ENCODE measurements at places on chromosomes 4 and X.

DNA sequence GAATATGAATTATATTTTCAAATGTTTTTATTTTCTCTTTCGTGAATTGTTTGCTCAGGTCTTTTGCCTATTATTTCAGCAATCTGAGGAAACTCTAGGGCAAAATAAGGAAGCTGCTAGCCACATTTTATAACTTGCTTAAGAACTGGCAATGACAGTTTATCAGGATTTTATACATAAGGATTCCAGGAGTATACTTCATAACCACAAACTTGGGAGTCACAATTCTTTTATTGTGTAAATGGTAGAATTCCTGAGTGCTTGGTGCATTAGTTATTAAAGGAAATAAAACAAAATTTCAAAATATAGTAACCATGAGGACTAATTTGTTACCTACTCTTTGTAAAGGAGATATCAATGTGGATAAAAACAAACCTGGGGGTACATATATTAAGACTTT lies 54.4 kb downstream of the PALLD start:
- DNase-seq = no peak

GRCh38 chr4:109708990-109709389 lies 5.7 kb upstream of the CASP6 start:
- no peak for DNase-seq

DNA sequence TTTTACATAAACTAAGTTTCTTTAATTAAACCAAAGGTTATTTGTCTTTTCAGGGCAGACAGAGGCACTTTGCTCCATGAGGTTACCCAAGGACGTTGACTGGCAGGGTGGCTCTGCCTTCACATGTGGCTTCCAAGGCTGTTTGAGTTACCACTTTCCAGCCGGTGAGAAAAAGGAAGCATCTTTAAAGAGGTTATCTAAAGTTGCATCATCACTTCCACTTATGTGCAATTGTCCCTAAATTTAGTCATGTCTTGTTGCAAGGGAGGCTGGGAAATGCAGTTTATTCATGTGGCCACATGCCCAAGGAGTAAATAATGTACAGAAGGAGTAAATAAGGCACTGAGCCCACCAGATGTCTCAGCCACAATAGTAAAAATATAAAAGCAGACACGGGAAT lies 29.0 kb upstream of the RAP1GDS1 start:
- peak; percentile 81 for DNase-seq

DNA sequence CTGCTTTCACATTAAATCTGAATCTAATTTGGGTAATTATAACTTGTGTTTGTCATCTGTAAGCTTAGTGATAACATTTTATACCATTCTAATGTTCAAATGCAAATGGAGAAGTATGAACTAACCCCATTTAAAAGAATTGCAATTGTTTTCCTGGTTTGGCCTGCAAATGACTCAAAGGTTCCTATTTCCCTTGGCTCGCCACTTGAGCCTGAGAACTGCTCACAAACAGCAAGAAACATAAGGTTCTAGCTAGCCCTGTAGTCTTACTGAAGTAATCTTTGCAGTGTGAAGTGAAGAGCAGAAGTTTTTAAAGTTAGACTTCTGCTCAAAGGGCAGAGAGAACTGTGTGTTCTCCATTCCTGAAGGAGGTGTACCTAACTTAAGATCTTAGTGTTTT lies 27.2 kb downstream of the UPRT start:
- DNase-seq = no peak

GRCh38 chrX:79630033-79631009 lies 263.2 kb upstream of the ITM2A start:
- DNase-seq = no peak

DNA sequence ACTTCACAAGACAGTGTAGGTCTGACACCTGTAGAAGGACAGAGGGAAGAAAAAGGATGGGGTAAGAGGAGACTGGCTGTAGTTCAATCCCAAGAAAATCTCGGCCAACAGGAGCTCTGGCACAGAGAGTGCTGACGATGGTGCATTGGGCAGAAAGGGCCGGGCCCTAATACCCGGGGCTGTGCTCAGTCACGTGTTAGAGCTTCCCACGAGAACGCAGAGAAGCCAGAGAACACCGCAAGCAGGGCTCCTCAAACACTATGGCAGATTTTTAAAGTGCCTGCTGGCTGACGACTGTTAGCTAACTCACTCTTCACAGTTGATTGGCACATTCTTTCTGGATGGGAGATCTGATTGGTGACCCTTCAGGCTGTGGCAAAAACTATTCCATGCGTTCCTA lies 35.5 kb downstream of the EREG start:
- DNase-seq = no peak

GRCh38 chr4:121370729-121371325 lies 10.0 kb downstream of the QRFPR start:
- no peak for DNase-seq

- DNase-seq = peak; percentile 32
These were observed 2.8 kb downstream of the NKX6-1 start for GRCh38 chr4:84496331-84496705.

- no peak for DNase-seq
These were observed 221.2 kb upstream of the MID1 start for GRCh38 chrX:10841579-10841978.

DNA sequence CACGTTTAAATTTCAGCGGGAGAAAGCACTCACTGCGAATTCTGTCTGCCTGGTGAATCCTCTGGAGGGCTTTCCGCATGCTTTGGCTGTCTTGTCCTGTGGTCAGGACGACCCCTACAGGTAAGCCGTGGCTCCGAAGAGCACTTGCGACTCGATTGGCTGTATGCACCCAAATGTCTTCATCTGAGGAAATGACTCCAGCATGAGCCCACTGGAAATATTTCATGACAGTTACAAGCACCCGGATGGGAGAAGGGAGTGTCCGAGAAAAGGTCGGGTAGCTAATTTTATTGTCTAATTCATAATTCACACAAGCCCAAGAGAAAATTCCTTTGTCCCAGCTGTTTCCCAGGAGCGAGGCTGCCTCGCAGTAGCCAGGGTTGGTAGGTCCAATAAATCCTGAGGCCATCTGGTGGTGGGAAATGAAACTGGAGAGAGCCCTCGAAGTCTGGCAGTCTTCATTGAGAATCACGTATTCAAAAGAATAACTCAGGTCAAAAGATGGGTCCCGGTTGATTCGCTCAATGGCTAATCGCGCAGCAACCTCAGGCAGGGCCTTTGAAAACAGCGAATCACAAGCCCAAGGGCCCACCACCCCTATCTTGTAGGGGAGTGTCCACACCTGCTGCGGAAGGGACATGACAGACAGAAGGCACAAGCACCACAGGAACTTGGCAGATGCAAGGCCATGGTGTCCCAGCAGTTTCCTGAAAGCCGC lies 6.6 kb downstream of the GUCY2F start:
- no peak for DNase-seq

DNA sequence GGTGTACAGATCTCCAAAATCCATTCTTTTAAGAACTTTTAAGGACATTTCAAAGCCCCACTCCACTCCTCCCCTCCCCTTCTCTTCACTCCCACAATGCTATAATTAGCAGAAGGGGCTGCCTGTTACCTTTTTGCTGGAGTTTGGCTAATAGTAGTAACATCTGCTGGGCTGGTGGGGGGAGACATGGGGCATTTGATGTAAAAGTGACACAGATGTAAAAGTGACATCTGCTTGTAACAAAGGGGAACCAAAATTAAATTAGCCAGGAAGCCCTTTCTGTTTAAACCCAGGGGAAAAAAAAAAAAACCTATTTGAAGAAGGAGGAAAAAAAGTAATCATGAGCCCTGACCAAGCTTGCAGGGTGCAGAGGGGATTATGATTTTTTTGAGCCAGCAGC lies 5.4 kb upstream of the PHOX2B start:
- DNase-seq = no peak

DNA sequence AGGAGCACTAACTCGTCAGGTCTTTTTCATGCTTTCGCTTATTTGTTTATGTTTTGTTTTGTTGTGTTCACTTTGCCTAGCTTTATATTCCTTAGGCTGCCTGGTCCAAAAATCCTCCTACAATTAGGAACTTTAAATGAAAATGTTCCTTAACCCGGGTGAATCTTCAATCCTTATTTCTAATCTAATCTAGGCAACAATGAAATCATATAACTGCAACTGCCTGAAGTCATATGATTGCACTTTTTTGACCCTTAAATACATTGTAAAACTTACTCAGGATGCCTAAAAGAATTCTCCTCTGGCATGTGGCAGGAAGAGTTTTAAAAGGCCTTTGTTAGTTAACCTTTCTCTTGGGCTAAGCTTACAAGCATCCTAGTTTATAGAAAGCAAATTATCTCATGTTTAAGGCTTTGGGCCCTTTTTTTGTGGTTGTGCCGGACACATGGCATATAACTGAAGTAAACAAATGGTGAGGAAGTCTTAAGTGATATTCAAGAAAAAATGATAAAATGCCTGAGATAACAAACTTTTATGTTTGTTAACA lies 279.4 kb downstream of the FAT4 start:
- no peak for DNase-seq

- no peak for DNase-seq
These were observed 62.8 kb upstream of the NEIL3 start for GRCh38 chr4:177246641-177247584.

DNA sequence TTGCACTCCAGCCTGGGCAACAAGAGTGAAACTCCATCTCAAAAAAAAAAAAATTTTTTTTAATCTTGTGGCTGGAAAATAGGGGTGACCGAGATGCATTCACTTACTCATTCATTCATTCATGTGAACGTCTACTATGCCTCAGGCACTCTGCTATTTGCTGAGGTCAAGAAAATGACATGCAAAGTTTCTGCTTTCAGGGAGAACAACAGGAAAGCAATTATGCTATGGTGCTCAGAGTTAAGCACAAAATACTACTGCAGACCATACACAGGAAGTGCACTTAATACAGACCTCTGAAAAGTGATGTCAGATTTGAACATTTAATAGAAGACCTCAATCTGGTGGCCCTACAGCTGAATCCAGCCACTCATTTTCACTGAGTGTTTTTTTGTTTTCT lies 59.6 kb upstream of the DUSP21 start:
- DNase-seq = no peak

DNA sequence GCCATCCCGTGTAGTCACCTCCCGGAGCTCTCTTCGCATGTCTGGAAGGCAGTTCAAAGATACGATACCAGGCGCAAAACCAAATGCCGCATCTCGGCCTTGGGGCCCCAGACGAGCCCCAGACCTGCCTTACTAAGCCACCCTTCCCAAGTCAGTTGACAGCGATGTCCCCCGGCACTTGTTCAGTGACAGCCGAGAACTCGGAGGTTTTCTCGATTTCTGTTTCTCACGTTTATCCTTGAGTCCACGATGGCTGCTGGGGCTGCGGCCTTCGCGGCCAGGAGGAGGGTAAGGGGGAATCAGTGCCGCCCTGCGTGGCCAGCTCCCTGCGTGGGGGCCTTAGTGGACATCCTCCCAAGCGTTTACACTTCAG lies 7.3 kb downstream of the MAEA start:
- no peak for DNase-seq

DNA sequence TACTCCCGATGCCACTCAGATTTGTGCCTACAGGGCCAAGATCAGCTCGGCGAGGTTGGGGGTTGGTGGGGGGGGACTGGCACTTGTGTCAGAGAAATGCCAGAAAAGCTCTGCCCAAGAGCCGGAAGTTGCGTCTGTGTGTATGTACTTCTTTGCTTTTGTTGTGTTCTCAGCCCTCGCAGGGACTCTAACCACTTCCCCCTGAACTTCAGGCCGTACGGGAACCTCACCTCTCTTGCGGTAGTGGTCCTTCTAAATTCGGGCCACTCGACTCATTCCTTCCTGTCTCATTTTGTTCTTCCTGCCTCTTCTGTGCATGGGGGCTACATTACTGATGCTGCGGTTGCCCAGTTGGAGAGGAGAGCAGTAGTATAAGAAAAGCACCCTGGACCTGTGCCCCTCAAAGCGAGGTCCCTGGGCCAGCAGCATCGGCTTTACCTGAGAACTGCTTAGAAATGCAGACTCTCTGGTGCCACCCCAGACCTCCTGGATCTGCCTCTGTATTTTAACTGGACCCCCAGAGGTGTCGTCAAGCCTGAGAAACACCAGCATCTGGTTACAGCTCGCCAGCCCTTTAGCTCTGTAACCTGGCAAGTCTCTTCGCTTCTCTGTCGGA lies 146.3 kb upstream of the RPS6KA3 start:
- DNase-seq = peak; percentile 78

DNA sequence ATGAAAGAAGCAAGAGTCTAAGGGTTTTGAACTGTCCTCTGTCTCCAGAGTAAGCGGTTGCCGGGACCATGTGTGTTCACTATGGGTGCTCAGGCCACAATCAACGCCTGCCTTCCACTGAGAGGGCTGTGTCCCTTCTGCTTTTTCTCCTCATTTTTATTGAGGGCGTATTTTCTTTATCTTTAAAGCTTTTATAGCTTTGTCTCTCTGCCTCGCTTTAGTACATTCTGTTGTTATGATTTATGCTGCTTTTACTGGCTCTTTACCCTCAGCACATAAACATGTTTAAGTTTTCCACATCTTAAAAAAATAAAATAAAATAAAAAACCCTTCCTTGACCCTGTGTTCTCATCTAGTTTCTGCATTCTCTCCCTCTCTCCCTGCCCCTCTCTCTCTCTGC lies 42.4 kb upstream of the ATP6AP2 start:
- no peak for DNase-seq

DNA sequence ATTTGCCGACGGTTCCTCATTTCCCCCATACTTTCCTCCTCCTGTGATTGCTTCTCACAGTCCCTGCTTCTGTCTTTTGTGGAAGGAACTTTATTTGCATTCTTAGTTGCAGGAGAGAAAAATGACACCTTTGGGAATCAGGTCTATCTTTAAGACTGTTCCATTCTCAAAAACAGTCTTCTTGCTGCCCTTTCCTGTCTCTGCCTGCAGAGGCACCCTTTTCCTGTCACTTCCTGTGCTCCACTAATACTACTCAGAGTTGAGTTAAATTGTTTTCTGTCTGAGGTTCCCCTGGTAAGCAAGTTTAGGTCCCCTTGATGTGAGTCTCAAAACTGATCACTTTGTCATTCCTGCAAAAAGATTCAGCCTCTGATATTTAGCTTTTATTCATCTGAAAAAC lies 208.8 kb upstream of the CLNK start:
- DNase-seq = no peak

GRCh38 chrX:118569676-118570075 lies 74.1 kb downstream of the DOCK11 start:
- no peak for DNase-seq

- DNase-seq = no peak
These were observed 85.6 kb downstream of the SLIT2 start for GRCh38 chr4:20337261-20337664.

GRCh38 chr4:8332038-8332857 lies 62.7 kb downstream of the HTRA3 start:
- DNase-seq = no peak

DNA sequence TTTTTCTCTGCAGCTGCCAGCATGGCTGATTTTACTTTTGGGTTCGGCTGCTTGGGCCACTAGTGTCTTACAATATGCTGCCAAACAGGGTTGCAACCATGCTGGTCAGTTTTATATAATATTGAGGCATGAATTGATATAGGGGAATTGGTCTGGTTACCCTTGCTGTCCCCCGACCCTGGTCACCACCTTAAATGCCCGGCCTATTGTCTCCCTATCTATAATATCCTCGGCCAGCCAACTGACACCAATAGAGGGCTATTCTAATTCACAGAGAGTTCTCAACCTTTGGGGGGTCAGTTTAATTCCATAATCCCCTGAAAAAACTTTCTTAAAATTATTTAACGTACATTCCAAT lies 28.7 kb downstream of the SULT1E1 start:
- DNase-seq = no peak

All from hematopoietic multipotent progenitor cell (in vitro differentiated cells).